ENCODE measurements at places on chromosomes 2 and 18.

DNA sequence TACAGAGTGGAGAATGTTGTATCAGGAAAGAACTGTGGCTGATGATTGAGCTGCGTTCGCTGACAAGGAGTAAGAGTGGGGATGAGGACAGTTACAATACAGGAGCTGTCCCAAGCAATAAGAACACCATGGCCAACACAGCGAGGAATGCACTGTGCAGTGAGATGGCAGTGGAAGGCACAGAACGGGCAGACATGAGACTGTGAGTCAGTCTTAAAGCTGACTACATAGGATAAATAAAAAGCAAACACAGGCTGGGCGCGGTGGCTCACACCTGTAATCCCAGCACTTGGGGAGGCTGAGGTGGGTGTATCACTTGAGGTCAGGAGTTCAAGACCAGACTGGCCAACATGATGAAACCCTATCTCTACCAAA lies 89.8 kb downstream of the CABYR start:
- no peak for DNase-seq

- DNase-seq = peak; percentile 3
Observed at GRCh38 chr2:55590810-55591440, 26.5 kb downstream of the PPP4R3B start.

- no peak for DNase-seq
Observed at GRCh38 chr2:137879121-137879520, 85.2 kb upstream of the HNMT start.

GRCh38 chr2:36369716-36370115 lies 14.1 kb downstream of the CRIM1 start:
- DNase-seq = no peak
